ENCODE measurements at places on chromosomes 16 and 17.
A peak's percentile ranks its signal among the peaks of the same experiment; 100 is the strongest.

DNA sequence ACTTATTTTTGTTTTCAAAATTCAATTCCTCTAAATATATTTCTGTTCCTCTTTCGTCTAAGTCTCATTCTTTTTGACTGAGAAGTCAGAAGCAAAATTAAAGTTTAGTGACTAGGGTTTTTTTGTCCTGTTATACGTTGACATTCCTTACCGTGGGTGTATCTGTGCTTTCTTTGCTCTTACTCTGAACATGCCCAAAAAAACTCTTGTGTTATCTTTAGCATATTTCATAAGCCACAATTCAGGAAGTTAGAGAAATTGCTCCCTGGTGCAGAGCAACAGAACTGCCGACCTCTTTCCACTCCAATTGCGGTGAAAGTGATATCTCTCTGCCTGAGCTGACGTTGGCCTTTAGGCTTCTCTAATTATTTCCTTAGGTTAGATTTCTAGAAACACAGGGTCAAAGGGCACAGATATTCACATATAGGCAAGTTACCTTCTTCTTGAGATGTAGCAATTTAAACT lies 65.7 kb downstream of the CENPV start:
- DNase-seq, result peak; percentile 34

DNA sequence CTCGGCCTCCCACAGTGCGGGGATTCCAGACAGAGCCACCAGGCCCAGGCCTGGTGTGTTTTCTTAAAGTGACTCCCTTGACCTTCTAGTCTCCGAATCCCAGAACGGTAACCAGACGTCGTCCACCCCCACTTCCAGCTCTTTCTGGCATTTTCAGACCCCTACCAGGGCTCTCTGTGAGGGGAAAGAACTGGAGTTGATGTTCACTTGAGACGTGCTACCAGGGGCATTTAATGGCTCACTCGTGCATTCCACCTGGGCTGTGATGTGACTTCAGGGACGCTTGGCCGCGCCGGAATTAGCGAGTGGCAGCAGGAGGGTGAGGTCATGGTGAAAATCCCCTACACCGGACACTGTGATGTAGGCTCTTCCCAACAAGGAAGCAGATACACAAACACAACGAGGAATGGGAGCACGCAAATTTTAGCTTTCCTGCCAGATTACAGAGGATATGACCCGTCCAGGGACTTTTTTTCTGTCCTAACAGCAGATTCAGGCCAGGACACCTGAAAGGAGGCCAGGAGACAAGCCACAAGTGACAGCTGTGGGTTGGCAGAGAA lies 1.1 kb upstream of the GNA13 start:
- DNase-seq, result peak; percentile 3

- no peak for DNase-seq
These were observed 163.7 kb upstream of the NLRP1 start for GRCh38 chr17:5747964-5748363.

GRCh38 chr16:4403133-4403949 lies 13.1 kb downstream of the CORO7 start:
- DNase-seq, result no peak

DNA sequence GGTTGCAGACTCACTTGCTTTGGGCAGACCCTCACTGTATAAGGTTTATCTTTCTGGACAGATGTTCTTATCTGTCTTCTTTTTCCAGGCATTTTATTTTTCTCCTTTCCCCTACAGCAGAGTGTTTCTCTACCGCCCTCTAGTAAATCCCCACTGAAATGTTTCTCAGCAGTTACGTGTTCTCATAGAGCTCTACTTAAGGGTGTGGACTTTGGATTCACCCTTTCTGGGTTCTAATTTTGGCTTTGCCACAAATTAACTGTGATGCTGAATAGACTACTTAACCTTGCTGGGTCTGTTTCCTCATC lies 2.0 kb downstream of the ADAT1 start:
- no peak for DNase-seq

DNA sequence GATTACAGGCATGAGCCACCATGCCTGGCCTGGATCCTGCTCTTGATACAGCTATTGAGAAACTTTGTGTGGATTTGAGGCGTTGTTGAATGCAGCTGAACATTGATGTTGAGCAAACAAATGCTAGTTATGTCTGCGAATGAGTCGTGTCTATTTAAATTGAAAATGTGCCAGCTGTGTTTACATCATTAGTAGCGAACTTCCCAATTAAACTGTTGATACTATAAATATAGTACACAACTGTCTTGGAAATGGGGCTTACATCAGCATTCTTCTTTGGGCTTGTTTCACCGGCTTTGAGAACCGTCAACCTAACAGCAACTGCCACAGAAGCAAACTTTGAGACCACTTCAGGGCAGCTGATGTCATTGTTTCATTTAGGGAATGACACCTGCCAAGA lies 251.9 kb downstream of the RBFOX1 start:
- DNase-seq, result no peak

GRCh38 chr16:74521691-74522090 lies 85.2 kb downstream of the GLG1 start:
- no peak for DNase-seq

- no peak for DNase-seq
These were observed 55.2 kb downstream of the CRISPLD2 start for GRCh38 chr16:84874983-84875382.

DNA sequence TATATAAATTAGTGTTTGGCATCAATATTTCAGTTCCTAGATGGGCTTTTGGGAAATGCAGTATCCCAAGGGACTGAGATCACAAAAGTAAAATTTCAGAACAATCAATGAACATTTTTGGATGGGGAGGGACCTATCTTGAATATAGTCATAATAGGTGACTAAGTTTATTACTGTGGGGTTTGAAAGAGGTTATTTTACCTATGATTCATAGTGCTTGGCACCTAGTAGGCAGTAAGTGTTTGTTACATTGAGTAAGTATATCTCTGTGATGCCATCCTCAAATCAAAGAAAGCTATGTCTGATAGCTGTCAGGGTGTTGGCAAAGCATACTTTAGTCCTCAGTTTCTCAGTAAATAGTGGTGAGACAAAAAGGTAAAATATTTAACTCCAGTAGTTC lies 36.9 kb downstream of the ZNF207 start:
- no peak for DNase-seq

- peak; percentile 62 for DNase-seq
These were observed 107.6 kb downstream of the SPECC1 start for GRCh38 chr17:20116683-20117309.

DNA sequence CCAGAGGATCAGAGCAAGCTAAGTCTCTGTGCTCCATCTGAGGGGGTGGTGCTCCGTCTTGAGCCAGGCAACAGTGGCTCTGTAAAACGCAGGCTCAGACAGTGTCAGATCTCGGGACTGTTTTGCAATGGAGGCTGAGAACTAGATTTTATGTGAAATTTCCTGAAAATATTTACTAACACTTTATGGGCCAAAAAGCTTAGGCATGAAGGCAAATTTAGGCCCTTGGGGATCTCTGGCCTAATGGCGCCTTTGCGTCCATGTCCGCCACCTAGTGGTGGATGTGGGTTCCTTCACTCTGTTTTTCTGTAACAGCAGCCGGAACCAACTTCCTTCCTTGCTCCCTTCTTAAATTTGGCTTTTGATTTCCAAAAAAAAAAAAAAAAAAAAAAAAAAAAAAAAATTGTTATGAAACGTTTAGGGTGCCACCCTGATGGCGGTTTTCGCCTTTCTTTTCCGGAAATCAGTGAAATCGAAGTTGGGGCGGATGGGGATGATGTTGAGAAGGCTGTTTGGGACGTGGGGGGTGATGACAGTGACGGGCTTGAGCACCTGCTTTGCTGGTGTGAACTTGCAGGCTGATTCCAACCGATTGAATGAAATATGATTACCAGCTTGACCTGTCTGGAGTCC lies 14.0 kb upstream of the ELAC2 start:
- DNase-seq, result peak; percentile 60

GRCh38 chr17:80395402-80396151 lies 19.4 kb upstream of the ENDOV start:
- no peak for DNase-seq

All from CD4-positive, alpha-beta T cell treated with Interleukin-6 for 4 hours (primary cell).